ENCODE measurements at places on chromosomes 5 and 9.

DNA sequence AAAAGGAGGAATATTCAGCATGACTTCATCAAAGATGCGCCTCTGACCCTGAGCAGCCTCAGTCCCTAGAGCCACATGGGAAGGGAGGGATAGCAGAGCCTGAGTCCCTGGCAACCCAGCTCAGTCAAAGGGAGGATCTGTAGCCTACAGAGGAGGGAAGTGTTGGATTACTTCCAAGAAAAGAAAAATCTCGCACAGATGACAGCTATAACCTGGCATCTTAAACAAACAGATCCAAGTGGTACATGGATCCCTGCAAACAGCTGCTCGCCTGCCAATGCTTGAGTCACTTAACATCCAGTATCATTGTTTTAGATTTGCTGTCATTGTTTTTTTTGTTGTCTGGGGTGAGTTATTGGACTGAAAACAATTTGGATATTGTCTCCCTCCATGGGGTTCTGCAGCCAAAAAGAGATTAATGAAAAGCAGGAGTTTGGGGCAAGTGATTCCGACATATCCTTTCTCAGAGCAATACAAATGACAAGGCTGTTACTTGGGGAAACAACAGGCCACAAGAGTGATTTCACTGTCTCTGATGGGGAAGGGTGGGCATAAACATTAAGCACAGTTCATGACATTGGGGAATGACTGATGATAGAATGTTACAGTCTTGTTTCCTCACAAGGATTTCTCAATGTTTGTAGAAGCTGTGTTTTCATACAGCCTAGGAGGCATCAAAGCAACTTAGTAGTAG, 153.5 kb upstream of the KIF2A start:
- DNase-seq: no peak

DNA sequence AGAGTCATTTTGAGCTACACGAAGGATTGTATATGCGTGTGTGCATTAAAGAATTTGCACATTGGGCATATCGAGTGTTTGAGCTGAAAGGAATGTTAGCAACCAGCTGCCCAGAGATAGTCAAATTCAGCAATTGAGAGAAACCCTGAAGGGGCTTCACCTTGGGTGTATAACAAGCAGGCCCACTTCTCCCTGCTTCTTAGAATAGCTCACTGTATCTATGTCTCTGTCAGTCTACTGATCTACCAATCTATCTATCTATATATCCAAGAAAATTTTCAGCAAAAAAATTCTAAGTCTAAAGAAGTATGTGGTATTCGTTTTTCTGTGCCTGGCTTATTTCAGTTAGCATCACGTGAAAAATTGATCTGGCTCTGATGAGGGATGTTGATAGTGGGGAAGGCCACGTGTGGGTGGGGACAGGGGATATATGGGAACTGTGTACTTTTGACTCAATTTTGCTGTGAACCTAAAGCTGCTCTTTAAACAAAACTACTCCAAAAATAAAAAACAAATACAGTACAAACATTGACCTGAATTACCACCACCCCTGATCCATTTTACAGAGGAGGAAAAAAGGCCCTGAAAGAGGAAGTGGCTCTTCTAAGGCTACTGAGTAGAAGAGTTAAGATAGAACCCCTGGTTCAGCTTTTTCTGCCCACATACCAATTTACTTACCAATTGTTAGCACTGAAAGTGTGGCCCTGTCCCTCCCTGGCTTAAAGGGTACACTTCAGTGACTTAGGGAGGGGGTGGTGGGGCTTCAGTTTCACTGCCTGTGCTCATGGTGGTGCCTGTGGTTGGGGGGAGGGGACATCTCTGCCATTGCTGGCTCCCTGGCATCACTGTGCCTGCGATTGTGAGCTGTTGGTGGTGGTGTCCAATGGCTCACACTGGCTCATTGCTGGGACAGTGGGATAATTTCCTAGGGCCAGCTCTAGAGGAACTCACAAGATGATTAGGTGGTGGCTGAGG, 141.8 kb downstream of the DOCK2 start:
- no peak for DNase-seq

DNA sequence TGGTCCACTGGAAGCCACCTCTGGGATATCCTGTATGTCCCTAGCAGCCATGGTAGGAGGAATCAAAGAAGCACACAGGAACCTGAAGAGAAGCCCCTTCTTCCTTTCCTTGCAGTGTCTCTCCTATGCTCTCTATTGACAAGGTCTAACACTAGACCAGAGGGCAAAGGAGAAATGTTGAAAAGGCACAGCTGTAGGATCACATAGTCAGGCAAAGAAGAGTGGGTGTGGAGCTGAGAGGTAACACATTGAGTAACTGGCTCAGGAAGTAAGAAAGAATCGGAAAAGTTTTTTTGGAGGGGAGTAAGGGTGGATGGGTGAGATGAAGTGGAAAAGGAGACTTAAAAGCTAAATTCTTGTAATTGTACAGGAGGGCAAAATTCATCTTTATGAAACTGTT, 100.1 kb downstream of the FOCAD start:
- DNase-seq: no peak

DNA sequence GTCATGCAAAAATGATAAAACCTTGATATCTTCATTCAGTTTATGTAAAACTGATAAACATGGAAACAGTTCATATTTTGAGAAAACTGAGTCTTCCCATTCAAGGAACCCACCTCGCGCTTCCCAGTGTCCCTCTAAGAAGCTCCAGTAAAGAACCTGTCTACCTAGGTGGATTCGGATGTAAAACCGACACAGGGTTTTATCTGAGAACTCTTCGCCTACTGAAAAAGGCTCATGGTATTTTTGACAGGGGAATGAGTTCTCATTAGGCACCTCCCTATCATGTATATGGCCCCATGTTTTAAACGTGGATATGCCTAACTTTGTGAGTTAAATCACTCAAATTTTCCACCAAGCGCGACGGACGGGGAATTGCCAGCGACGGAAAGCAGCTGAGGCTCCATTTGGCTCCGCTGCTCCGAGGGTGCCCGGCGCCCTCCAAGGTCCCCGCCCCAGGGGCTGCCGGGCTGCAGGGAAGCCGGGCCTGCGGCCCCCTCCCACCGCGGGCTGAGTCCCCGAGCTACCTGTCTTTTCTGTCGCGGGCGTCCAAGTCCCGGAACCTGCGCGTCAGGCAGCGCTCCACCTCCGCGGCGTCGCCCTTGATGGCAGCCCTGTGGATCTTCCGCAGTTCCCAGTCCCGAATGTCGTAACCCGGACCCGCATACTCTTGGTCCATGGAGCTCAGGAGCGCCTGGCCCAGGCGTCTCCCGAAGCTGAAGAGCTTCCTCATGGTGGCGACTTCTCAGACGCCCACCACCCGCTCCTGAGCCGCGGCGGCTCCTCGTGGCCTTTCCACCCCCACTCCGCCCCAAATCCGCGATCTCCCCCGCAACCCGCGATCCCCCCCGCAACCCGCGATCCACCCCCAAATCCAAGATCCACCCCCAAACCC, 594 bp downstream of the ANKRD18A start:
- DNase-seq: peak; percentile 44

GRCh38 chr9:129264388-129264787, 86.3 kb upstream of the IER5L start:
- DNase-seq: no peak

GRCh38 chr5:96384353-96384752, 48.7 kb downstream of the PCSK1 start:
- no peak for DNase-seq

GRCh38 chr5:2773327-2773726, 21.9 kb upstream of the IRX2 start:
- DNase-seq: no peak

- no peak for DNase-seq
Measured at GRCh38 chr9:118331622-118332045, 627.4 kb downstream of the TLR4 start.

- DNase-seq: no peak
Measured at GRCh38 chr5:82993416-82993815, 83.8 kb downstream of the TMEM167A start.

DNA sequence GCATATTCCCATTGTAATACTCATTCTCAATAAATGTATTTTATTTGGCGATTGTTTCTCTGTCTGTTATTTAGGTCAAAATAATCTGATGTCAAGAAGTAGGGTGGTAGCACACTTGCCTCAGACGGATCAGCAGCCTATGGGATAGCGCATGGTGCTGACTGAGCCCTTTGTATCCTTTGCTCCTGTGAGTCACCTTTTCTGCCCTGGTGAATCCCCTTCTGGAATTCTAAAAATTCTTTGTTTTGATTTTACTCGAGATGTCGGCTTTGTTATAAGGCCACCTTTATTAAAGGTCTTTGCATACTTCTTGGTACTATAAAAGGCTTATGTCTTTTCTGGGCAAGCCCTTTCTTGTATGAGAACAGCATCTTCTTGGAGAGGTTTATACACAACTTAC, 1187.8 kb downstream of the CDH9 start:
- DNase-seq: no peak

GRCh38 chr9:93306579-93307091, 122.7 kb downstream of the WNK2 start:
- no peak for DNase-seq

- no peak for DNase-seq
Measured at GRCh38 chr9:88791105-88791805, 200.0 kb upstream of the S1PR3 start.

- DNase-seq: no peak
Measured at GRCh38 chr5:149221731-149222342, 49.8 kb upstream of the AFAP1L1 start.

DNA sequence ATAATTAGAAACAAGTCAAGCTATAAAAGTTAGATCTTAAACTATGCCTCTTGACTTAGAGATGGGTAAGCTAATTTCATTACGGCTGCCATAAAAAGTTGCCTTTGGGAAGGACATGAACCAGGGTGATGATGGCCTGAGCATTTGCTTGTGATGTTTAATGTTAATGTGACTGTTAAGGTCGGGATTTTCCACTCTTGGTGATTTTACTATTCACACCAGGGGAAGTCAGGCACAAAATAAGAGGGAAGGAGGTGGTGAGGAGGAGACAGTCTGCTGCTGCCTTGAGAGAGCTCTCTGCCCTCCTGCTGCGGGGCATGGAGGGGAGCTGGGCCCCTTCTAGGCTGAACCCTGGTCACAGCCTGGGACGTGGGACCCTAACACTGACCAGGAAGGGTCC, 34.4 kb downstream of the AHRR start:
- DNase-seq: no peak

- no peak for DNase-seq
Measured at GRCh38 chr5:131774652-131775367, 22.0 kb downstream of the FNIP1 start.
